ENCODE measurements at places on chromosomes 6 and 20. TPM values are rescaled to one million over a fixed set of nuclear protein-coding genes. Genes with fewer than 3 reads are reported as not detected.

- H3K4me1 ChIP-seq: peaks cover 2% of the 10 kb centered on the region
- H3K4me3 ChIP-seq: no peak overlapping the region
- DNase-seq: no peak
- H3K27ac ChIP-seq: no peak overlapping the region
Measured at GRCh38 chr6:38012573-38012972, 193.0 kb downstream of the ZFAND3 start.

RNF144B gene
- 24.2 TPM for total RNA-seq

MCHR2 gene
- total RNA-seq: not detected

RBPJL gene
- total RNA-seq: not detected

DNAH8 gene
- total RNA-seq: 0.03 TPM
